Activated CD4-positive, alpha-beta T cell treated with anti-CD3 and anti-CD28 coated beads for 36 hours (primary cell): ENCODE measurements at places on chromosomes 5 and 9. TPM values are rescaled to one million over a fixed set of nuclear protein-coding genes. Genes with fewer than 3 reads are reported as not detected.

- H3K4me1 ChIP-seq = peaks cover 14% of the 10 kb centered on the region
- H3K27ac ChIP-seq = no peak overlapping the region
- no peak overlapping the region for H3K4me3 ChIP-seq
- no peak for DNase-seq
- H3K36me3 ChIP-seq = no peaks in the 10 kb centered on the region
Observed at GRCh38 chr5:98975223-98975622, 46.4 kb upstream of the CHD1 start.

DNA sequence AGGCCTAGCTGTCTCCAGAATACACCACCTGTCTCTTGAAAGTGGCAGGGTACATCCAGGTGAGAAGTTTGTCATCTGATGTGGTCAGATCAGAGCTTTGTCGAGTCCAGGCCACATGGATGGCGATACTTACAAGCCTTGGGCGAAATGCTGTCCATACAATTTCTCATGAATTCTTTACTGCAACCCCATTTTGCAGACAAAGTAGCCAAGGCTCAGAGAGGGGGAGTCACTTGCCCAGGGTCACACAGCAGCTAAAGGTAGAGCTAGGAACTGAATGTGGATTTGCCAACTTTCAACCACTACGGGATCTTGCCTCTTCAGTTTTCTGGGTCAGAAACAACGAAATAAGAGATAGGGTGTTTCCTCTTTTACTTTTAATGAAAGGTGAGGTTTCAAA, 35.2 kb downstream of the CRB2 start:
- no peaks in the 10 kb centered on the region for H3K27me3 ChIP-seq
- H3K36me3 ChIP-seq = peaks cover 1% of the 10 kb centered on the region
- H3K4me3 ChIP-seq = no peak overlapping the region
- no peaks in the 10 kb centered on the region for H3K4me1 ChIP-seq
- DNase-seq = no peak

GRCh38 chr5:17402289-17403121, 95.5 kb upstream of the TAF11L2 start:
- no peaks in the 10 kb centered on the region for H3K4me1 ChIP-seq
- no peak overlapping the region for H3K4me3 ChIP-seq
- no peaks in the 10 kb centered on the region for H3K36me3 ChIP-seq
- H3K27ac ChIP-seq = no peak overlapping the region
- DNase-seq = no peak
- no peaks in the 10 kb centered on the region for H3K27me3 ChIP-seq

C5orf52 gene
- total RNA-seq = not detected

GRCh38 chr5:65892801-65893200, 33.6 kb upstream of the ERBIN start:
- H3K4me1 ChIP-seq = no peaks in the 10 kb centered on the region
- H3K36me3 ChIP-seq = no peaks in the 10 kb centered on the region
- no peak for DNase-seq
- no peaks in the 10 kb centered on the region for H3K27me3 ChIP-seq

CAVIN4 gene
- 0.18 TPM for total RNA-seq

GRCh38 chr5:161295721-161296250, 250.7 kb downstream of the GABRB2 start:
- no peak overlapping the region for H3K27ac ChIP-seq
- no peaks in the 10 kb centered on the region for H3K4me1 ChIP-seq
- no peak for DNase-seq
- H3K27me3 ChIP-seq = no peaks in the 10 kb centered on the region

ACSL6 gene
- 3.3 TPM for total RNA-seq

DNA sequence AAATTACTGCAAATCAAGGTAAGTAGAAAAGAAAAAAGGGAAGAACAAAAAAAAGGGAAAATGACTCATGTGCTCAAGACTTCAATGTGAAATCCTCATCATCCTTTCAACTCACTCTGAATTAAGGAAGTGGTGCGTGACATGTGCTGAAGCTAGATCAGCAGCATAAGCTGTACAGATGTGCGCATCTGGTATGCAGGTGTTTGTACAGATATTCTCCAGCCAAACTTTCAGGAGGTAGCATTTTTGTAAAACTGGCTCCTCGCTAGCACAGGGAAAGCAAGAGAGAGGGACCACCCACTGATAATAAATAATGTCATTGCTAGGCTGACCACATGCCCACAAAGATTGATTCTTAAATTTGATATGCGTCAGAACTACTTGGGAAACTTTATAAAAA, 253.9 kb upstream of the RGMB start:
- no peaks in the 10 kb centered on the region for H3K36me3 ChIP-seq
- H3K4me1 ChIP-seq = no peaks in the 10 kb centered on the region
- no peak overlapping the region for H3K27ac ChIP-seq
- no peak for DNase-seq

DNA sequence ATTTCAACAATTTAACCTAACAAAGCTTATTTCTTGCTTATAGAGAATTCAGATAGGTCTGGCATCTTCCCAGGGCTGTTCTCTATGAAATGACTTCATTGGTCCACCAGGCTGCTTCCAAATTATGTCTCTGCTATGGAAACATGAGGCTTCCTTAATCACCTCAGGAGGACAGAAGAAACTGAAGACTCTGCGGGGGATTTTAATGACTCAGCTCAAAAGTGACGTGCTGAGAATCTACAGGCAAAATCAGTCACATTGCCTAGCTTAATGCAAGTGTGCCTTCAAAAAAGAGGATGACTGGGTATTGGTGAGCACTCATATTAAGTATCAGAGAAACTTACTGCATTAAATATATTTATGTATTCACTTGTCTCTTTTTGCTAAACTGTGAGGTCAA, 315.5 kb upstream of the RGMB start:
- H3K27me3 ChIP-seq = peaks cover 4% of the 10 kb centered on the region
- H3K4me1 ChIP-seq = no peaks in the 10 kb centered on the region
- H3K4me3 ChIP-seq = no peak overlapping the region
- no peak for DNase-seq
- no peak overlapping the region for H3K27ac ChIP-seq

DNA sequence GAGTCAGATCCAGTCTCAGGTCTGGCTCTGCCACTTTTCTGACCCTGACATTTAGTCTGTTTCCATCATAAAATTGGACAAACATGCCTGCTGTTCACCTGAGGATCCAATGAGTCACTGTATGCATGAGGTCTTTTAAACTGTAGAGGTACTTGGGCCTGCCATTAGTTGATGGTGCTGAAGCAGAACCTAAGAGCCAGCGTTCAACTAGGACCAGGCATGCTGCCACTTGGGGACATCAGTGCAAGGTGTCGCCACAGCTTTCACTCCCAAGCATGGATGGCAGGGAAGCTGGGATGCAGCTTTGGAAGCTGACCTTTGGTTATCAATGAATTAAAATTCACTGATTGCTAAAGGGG, 37.1 kb downstream of the NEUROG1 start:
- no peak overlapping the region for H3K27ac ChIP-seq
- no peaks in the 10 kb centered on the region for H3K36me3 ChIP-seq
- H3K4me1 ChIP-seq = no peaks in the 10 kb centered on the region
- H3K4me3 ChIP-seq = no peak overlapping the region
- H3K27me3 ChIP-seq = peaks cover 41% of the 10 kb centered on the region

DNAJA1 gene
- 266 TPM for total RNA-seq

- DNase-seq = no peak
- H3K27me3 ChIP-seq = peaks cover 4% of the 10 kb centered on the region
- no peaks in the 10 kb centered on the region for H3K36me3 ChIP-seq
- H3K27ac ChIP-seq = no peak overlapping the region
- H3K4me3 ChIP-seq = no peak overlapping the region
Observed at GRCh38 chr5:174623018-174623417, 101.4 kb upstream of the MSX2 start.

GRCh38 chr5:37044120-37044519, 167.6 kb downstream of the NIPBL start:
- DNase-seq = no peak
- H3K27me3 ChIP-seq = no peaks in the 10 kb centered on the region
- no peak overlapping the region for H3K4me3 ChIP-seq

TEX48 gene
- 0.69 TPM for total RNA-seq

EIF4EBP3 gene
- total RNA-seq = 15.8 TPM

GRCh38 chr5:132309679-132310078, 15.5 kb downstream of the SLC22A4 start:
- no peaks in the 10 kb centered on the region for H3K36me3 ChIP-seq
- no peak for DNase-seq
- no peaks in the 10 kb centered on the region for H3K4me1 ChIP-seq
- no peak overlapping the region for H3K27ac ChIP-seq
- no peak overlapping the region for H3K4me3 ChIP-seq
- H3K27me3 ChIP-seq = no peaks in the 10 kb centered on the region
